ENCODE measurements at places on chromosomes 1 and 21. TPM values are rescaled to one million over a fixed set of nuclear protein-coding genes. Genes with fewer than 3 reads are reported as not detected.

GRCh38 chr1:217322834-217323233 lies 308.1 kb downstream of the GPATCH2 start:
- no peak overlapping the region for H3K27ac ChIP-seq
- no peaks in the 10 kb centered on the region for H3K4me1 ChIP-seq
- H3K27me3 ChIP-seq, result no peaks in the 10 kb centered on the region
- no peak overlapping the region for H3K4me3 ChIP-seq

DNA sequence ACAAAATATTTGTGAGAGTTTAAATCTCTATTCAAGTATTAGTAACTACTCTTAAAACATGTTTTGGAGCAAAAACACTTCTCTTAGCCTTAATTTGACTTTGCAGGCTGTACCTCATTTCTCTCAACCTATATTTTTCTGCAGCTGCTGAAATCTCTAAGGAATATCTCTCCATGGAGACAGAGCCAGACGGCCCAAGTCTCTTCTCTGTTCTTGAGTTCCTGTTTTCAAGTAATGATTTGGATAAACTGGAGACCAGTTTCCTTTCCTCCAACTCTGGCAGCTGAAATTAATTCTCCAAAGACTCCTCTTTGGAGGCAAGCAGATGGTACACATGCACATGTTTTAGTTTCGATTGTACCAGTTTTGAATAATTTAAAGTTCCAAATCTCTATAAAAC lies 659.7 kb upstream of the NEGR1 start:
- H3K36me3 ChIP-seq, result no peaks in the 10 kb centered on the region
- H3K4me3 ChIP-seq, result no peak overlapping the region
- no peaks in the 10 kb centered on the region for H3K27me3 ChIP-seq
- no peak overlapping the region for H3K27ac ChIP-seq

DNA sequence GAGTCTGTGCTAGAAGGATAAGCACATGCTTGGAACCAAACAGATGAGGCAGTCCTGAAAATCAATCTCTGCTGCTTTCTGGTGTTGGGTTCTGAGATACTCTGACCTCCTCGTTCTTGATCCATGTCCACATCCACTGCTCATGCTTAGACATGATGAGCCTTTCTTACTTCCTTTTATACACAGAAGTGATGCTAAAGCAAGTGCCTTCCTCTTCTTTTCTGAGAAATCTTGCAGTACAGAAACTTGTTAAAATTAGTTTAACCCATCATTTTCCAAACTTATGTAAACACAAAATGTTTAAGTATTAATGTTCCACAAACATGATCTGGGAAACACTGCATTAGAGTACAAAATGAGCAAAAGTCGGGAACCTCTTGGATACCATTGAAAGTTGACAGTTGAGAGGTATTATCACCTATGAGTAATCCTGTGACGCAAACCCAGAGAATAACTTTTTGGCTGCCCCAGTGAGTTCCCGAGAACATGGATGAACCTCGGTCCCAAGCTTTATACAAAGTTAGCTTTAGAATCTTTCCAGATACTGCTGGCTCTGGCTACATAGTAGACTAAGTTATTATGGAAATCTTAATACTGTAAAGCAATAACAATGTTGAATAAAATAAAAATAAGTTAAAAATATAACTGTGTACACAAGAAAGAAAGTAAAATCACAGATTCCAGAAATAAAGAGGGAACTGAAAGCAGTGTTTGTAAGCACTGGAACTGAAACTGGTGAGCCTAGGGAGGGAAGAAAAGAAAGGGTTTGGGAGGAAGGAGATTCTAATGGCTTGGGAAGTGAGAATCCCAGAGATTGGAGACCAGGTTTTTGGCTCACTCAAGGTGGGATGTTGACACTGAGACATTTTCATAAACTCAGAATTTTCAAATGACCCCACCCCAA lies 429.3 kb upstream of the RUNX1 start:
- no peak for DNase-seq
- no peaks in the 10 kb centered on the region for H3K4me1 ChIP-seq
- H3K4me3 ChIP-seq, result no peak overlapping the region
- H3K27me3 ChIP-seq, result no peaks in the 10 kb centered on the region
- no peaks in the 10 kb centered on the region for H3K36me3 ChIP-seq

DNA sequence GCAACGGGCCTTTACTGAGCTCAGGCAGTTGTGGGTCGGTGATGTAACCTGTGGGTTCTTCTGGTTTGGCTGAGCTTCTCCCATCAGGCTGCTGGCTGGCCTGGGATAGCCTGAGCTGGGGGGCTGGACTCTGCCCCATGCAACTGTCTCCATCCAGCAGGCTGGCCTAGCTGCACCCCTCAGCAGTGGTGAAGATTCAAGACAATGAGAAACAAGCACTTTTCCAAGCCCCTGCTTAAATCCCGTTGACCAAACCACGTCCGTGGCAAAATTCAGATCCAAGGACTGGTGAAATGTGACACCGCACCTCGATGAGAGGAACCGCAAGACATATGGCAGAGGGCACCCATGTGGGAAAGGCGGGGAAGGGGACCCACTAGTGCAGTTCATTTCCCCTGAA lies 25.6 kb downstream of the PRSS38 start:
- H3K4me3 ChIP-seq, result no peak overlapping the region
- no peaks in the 10 kb centered on the region for H3K36me3 ChIP-seq
- no peaks in the 10 kb centered on the region for H3K4me1 ChIP-seq
- H3K27ac ChIP-seq, result no peak overlapping the region
- no peaks in the 10 kb centered on the region for H3K27me3 ChIP-seq

DNA sequence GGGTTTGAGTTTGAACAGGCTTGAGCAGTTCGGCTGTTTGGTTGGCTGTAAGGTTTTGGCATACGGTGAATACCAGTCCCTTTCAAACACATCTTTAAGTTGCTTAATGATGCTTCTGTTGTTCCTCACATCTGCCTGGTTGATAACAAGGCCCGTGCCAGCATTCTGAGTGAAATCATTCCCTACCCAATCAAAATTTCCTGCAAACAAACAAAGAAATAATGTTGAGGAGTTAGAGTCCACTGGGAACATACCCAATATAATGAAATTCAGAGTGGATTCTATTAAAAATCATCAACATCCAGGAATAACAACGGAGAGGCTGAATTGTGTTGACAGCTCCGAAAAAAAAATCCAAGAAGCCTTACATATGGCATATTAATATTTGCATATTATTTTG lies 91.0 kb upstream of the MAP1LC3C start:
- H3K27me3 ChIP-seq, result no peaks in the 10 kb centered on the region
- H3K36me3 ChIP-seq, result no peaks in the 10 kb centered on the region
- no peak overlapping the region for H3K27ac ChIP-seq
- no peaks in the 10 kb centered on the region for H3K4me1 ChIP-seq

TMEM35B gene
- 3.3 TPM for total RNA-seq

- H3K27ac ChIP-seq, result no peak overlapping the region
- no peak for DNase-seq
- no peaks in the 10 kb centered on the region for H3K4me1 ChIP-seq
- H3K36me3 ChIP-seq, result no peaks in the 10 kb centered on the region
- no peaks in the 10 kb centered on the region for H3K27me3 ChIP-seq
- H3K4me3 ChIP-seq, result no peak overlapping the region
Measured at GRCh38 chr1:215887627-215888026, 320.5 kb downstream of the KCTD3 start.

- no peak overlapping the region for H3K4me3 ChIP-seq
- no peak overlapping the region for H3K27ac ChIP-seq
- H3K4me1 ChIP-seq, result peaks cover 33% of the 10 kb centered on the region
Measured at GRCh38 chr1:171219346-171220080, 28.8 kb upstream of the FMO1 start.

CD52 gene
- total RNA-seq, result 15.1 TPM
